ENCODE measurements at places on chromosomes 1 and 21.

- DNase-seq, result no peak
Observed at GRCh38 chr1:206657751-206658150, 22.4 kb downstream of the DYRK3 start.

GRCh38 chr1:16155537-16156410 is at the start of gene EPHA2:
EPHA2 (minus strand) TSS chr1:16156069; CDS start chr1:16155932, 137 bp downstream.
- peak; percentile 97 for DNase-seq

- DNase-seq, result no peak
Observed at GRCh38 chr21:31265366-31266013, 78.6 kb downstream of the TIAM1 start.

- DNase-seq, result no peak
Observed at GRCh38 chr21:28871388-28872010, 121.2 kb downstream of the LTN1 start.

DNA sequence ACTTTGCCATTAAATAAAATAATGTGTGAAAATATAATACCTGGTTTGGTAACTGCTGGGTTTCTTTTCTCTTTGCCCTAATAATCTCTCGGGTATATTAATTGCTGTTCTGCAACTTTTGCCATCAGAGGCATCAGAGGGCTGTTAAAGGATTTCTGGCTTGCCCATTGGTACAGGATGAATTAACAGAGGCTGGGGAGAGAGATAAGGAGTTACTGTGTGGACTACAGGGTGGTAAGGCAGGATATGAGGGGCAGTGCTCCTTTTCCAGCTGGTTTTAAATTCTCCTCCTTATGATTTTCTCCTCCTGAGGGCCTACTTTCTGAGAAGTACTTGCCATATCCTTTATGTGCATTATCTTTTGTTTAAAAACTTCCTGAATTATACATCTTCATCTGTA is 48.3 kb downstream of the FGGY start:
- no peak for DNase-seq

DNA sequence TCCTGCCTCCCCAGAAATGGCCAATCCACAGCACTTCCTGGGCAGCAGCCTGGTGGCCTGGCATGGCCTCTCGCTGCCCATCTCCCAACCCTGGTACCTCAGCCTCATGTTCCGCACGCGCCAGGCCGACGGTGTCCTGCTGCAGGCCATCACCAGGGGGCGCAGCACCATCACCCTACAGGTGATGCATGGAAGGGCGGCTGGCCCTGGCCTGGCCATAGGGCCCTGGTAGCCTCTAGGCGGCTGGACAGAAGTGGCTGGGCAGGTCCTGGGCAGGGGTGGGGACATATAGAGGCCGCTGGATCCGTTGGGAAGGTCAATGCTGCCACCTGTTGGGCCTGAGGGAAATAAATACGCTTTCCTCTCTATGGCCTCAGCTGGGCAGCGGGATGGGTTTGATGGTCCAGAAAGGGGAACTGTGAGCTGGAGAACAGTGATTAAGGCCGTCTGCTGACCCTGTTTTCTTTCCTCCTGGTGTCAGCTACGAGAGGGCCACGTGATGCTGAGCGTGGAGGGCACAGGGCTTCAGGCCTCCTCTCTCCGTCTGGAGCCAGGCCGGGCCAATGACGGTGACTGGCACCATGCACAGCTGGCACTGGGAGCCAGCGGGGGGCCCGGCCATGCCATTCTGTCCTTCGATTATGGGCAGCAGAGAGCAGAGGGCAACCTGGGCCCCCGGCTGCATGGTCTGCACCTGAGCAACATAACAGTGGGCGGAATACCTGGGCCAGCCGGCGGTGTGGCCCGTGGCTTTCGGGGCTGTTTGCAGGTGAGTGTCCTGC is 14.4 kb downstream of the CELSR2 start:
- DNase-seq, result peak; percentile 96

GRCh38 chr1:2304921-2305681 is 77.0 kb downstream of the SKI start:
- no peak for DNase-seq

DNA sequence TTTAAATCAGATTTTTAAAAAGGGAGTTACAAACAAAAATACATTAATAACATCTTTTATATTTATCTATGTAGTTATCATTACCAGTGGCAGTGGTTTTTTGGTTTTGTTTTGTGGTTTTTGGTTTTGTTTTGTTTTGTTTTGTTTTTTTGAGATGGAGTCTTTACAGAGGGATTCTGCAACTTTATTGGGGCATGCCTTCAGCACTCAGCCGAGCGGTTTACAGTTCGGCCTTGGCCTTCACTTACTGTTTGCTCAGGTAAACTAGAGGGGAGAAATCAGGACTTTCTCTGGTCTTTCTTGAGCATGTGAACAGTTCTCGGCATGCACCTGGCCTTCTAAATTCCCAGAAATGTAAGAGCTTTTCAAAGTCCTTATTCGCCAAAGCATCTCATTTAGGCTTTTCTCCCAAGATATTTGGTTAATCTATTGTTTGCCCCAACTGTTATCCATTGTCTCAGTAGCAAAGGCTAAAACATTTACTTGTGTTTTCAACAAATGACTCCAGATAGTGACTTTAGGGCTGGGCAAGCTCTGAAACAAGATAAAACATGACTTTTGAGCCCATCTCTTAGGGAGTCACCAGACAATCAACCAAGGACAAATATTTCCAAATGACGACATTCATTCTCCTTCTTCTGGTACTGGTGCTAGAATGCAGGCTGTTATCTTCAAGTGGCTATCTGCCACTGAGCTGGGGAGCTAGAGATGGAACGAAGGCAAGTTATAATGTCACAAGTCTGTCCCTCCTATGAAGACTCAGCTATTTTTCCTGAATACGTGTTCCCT is 48.4 kb upstream of the ADORA3 start:
- no peak for DNase-seq

- DNase-seq, result no peak
Observed at GRCh38 chr1:196002906-196003305, 605.3 kb downstream of the KCNT2 start.
